Stimulated activated CD8-positive, alpha-beta memory T cell treated with anti-CD3 and anti-CD28 coated beads, Interleukin-15, amount 100 ng/mL, for 4 hours (primary cell): ENCODE measurements at places on chromosomes 16 and 17.

GRCh38 chr17:27978689-27979175 is 63.7 kb upstream of the NLK start:
- DNase-seq = no peak

DNA sequence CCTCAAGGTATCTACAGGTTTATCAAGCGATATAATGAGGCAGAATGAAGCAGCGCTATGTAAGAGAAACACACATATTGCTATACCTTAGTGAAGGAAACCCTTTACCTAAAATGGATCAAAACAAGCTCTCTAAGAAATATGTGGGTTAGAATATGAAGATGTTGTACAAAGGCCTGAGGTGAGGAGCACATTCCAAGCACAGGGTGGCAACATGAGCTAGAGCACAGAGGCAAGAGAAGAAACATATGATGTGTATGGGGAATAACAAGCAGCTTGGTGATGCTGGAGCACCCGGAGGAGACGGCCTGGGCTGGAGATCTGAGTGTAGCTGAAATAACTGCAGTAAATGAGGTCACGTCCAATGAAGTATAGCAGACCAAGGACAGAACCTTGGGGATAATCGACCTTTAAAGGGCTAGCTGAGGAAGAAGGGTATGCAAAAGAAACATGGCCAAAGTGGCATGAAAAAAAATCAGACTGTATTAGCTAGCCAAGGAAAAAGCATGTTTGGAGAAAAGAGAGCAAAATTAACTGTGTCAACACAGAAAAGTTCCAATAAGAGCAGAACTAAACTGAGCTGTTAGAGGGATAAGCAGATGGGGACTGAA is 44.0 kb downstream of the MARVELD3 start:
- DNase-seq = no peak

DNA sequence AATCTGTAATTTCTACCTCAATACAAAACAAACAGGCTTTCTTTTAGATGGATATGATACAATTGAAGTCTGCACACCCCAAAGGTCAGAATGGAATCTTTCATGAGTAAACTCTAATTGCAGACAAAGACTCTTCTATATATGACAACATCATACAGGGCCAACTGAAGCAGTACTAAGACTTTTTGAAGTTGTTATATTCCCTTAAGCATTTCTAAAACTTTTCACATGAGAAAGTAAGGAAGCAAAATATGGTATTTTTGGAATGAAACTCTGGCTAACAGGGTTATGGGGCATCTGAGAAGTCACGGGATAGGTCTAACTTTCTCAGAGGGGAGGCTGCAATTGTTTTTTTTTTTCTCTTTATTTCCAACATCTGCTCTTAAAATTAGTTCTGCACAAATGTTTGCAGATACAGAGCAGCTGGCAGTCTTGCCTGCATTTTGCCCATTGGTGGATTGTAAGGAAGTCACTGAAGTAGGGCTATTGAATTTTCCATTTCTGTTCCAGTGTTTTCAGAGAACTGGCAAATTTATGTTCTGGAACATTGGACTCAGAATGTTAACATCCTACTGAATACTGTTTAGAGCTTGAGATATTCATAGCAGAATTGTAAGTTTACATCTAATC is 59.1 kb downstream of the SSH2 start:
- DNase-seq = no peak

DNA sequence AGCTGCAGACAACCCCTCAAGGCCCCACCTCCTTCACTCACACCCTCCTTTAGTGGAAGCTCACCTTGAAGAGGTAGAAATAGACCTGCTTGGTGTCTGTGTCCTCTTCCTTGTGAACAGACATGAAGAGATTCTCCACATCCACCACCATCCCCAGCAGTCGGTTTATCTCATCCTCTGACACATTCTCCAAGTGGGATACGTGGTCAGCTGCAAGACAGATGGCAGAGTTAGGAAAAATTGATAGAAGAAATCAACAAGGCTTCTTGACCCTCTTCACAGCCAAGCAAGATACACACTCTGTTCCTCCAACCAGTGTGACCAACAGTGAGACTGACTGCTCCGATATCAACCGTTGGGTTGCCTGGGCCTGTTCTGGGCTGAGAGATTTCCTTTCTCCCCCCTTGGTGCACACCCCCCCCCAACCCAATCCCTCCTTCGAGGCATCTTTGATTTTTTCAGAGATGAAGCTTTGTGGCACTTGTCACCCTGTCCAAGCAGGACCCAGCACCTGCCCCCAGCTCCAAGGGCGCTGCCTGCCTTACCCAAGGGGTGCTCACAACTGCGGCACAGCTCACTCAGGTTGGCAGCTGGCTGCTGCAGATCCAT is 902 bp downstream of the KAT2A start:
- DNase-seq = no peak

DNA sequence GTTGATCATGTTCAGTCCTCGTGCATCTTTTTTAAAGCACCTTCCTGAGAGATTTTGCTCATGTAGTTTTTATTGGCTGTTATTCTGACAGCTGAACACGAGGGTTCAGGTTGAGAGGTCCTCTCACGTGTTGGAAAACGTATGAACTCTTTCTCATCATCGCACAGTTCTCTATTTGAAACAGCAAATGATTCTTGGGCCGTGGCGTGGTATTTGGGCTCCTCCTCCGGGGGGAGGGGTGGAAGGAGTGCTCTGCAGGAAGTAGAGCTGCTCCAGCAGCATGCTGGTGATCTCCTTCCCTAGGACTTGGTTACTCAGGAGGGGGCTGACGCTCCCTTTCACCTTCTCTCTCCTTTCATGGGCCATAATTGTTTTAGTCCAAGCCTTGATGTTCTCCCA is 70.4 kb downstream of the KSR1 start:
- DNase-seq = no peak

- DNase-seq = no peak
These were observed 144.8 kb upstream of the CCL2 start for GRCh38 chr17:34110315-34110714.

DNA sequence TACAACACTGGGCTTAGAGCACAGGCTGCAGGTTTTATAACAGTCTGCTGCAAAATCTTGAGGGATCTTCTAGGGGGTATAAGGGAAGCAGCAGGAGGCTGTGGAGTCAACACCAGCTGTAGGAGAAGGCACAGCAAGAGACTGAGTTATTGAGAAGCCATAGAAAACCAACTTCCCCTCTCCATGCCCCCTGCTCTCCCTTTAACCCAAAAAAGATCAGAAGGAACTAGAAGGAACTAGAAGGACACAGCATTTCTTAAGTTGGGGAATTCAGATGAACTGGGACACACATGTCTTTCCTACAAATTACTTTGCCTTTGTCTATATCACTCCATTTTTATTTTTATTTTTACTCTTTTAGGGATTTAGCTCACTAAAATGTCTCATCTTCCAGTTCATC is 6.2 kb upstream of the CCL18 start:
- DNase-seq = no peak

DNA sequence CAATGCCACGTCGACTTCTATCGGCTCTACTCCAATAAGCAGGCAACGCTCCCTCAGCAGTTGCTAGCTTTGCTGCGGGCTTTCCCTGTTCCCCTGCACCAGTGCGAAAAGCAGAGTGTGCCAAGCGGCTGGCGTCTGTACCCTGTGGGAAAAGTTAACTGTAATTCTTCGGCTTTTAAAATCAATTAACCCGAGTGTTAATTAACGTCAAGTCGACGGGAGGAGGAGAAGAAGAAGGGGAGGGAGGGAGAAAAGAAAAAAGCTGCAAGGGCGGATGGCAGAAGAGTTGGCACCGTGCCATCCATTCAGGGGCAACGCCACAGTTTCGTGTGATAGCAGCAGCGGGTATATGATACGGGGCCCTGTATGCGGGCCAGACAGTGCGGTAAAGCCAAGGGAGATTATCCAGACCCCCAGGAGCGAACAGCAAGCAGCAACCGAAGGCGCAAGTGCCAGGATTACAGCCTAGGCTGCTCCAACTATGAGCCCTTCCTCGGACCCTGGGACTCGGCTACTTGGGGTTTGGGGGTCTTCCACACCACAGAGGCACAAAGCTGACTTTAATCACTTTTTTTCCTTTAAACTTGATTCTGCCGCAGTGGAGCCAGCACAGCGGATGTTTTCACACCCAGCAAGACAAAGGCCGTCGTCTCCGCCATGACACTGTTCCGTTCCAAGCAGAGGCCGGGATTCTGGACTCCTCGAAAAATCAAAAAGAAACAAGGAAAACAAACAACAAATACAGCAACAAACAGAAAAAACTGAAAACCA is 253.8 kb upstream of the PMFBP1 start:
- no peak for DNase-seq

DNA sequence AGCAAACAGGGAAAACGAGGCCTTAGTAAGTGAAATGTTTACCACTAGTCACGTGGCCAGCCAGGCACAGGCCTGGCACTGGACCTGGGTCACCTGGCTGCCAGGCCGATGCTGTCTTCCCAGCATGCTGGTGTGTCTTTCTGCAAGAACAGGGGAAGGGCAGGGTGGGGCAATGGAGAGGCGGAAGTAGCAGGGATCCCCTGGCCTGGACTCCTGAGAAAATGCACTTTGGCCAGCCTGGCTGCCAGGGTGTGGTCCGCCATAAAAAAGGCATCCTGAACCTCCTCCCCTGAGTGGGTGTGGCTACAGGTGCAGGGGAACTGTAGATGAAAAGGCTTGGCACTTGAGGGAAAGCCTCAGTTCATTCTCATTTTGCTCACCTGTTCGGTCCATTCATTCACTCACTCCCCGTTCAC is 1.0 kb upstream of the ANKRD40CL start:
- DNase-seq = no peak

DNA sequence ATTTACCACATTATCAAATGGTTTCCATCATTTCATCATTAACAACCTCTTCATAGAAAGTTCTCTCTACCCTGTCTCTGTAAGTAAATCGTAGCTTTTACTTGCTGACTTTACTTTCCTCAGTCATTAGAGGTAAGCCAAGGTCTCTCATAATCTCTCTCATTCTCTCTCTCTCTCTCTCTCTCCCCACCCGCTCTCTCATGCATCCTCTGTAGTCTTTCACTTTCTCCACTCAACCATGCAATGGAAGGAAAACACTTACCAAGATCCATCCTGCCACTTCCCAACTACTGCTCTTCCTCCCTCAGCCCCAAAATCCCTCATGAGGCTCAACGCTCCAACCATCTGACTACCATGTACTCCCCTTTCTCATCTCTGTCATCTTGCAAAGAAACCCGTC is 6.1 kb downstream of the CEP112 start:
- DNase-seq = no peak

GRCh38 chr17:10648956-10649355 is 8.2 kb downstream of the MYH3 start:
- DNase-seq = no peak

DNA sequence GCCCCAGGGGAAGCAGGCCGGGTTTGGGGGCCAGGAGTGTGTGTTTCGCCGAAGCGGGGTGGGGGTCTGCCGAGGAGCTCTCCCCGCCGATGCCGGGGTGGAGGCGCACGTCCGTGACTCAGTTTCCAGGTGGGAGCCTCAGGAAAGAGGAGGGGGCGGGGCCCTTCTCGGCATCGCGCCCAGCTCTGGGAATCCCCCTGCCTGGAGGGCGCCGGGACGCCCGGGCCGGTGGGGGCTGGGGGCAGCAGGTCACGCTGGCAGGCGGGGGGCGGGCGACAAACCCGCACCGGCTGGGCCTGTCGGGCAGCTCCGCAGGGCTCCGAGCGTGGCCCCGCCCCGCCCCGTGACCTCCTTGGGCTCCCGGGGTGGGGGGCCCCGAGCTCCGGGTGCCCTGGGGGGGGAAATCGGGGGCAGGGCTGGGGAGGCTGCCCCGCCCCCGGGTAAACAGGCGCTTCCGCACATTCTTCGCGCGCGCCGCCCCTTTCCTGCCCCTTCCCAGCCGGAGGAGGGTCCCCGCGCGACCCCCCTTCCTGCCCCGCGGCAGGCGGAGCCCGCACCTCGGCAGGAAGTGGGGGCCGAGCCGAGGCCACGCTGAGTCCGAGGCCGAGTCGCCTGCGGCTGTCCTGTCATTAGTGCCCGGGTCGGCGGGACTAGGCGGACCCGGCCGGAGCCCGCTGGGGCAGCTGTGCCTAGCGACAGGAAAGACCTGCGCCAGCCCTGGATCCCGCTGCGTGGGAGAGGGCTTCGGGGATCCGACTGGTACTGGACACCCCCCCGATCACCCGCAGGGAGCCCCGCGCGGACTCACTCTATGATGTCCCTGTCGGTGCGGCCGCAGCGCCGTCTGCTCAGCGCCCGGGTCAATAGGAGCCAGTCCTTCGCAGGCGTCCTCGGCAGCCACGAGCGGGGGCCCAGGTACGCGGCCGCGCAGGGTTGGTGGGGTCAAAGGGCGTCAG is 9.3 kb downstream of the RIPOR1 start:
- DNase-seq = peak; percentile 33

DNA sequence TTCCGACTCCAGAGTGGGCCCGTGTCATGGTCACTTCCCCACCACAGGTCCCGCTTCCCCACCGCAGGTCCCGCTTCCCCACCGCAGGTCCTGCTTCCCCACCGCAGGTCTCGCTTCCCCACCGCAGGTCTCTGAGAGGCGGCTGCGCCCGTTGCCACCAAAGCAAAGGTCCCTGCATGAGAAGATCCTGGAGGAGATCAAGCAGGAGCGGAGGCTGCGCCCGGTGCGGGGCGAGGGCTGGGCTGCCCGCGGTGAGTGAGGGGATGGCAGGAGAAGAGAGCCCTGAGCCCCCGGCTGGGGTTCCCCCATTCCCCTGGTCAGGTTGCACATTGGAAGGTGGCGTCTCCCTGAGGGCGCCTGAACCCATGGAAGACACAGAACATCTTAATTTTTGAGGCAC is 17.4 kb upstream of the TCF25 start:
- no peak for DNase-seq

DNA sequence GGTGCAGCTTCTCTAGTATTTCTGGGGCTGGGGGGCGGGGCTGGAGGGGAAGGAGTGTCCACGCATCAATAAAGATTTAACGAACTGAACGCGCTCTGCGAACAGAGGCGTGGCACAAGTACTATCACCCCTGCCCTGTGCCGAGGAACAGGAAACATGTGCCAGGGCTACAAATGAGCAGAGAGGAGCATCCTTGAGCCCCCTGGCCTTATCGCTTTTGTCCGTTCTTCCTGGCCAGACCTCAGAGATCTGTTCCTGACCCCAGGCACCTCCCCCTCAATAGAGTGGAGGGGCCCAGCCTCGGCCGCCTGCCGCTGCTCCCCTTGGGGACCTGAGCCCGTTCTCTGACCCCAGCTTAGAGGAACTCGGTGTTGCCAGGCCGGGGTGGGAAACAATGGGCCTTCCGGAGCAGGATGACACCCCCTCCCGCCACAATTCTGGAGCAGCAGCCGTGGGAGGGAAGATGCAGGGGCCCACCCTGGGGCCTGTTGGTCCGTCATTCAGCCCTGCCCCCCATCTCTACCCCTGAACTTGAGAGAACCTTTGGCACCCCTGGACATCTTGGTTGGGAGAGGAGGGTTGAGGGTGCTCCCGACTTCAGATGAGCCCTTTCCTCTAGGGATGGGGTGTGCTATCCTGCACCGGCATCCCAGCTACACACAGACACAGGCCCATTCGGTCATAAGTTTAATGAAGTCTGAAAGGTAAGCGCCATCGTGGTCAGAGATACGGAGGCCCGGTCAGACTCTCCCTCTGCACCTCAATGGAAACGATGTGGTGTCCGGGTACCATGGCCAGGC is 1.1 kb downstream of the NAA38 start:
- no peak for DNase-seq
